ENCODE measurements at places on chromosomes 5 and 9.

GRCh38 chr5:170115925-170116324 lies 10.2 kb downstream of the FOXI1 start:
- DNase-seq = no peak

GRCh38 chr5:149420545-149421371 lies 41.7 kb upstream of the IL17B start:
- DNase-seq = no peak

DNA sequence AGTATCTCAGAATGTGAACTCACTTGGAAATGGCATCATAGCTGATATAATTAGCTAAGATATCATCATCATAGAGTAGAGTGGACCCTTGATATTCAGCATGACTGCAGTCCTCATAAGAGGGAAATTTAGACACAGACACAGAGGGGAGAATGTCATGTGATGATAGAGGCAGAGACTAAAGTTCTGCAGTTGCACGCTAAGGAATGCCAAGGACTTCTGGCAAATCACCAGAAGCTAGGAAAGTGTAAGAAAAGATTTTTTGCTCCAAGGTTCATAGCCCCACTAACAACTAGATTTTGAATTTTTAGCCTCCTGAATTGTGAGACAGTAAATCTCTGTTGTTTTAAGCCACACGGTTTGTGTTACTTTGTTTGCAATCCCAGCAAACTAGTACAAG lies 612.6 kb upstream of the ST8SIA4 start:
- no peak for DNase-seq

GRCh38 chr5:370959-371810 lies 49.7 kb downstream of the AHRR start:
- no peak for DNase-seq

- no peak for DNase-seq
Measured at GRCh38 chr5:156096259-156096658, 230.7 kb upstream of the SGCD start.

DNA sequence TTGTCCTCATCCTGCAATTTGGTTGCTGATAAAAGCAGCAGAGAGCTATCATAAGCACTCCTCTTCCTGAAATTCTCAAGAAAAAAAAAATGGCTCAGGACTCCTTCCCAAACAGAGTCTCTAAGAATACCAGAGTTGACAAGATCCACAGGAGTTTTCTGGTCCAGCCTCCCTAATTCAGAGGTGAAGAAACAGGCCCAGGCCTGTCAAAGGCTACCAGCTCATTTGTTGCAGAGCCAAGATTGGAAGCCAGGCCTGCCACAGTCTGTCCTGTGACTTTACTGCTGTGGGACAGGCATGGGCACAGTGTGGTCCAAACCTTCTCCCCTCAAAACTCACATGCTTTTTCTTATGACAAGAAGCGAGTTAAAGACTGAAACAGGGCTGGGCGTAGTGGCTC lies 41.5 kb downstream of the NIPSNAP3B start:
- DNase-seq = no peak

DNA sequence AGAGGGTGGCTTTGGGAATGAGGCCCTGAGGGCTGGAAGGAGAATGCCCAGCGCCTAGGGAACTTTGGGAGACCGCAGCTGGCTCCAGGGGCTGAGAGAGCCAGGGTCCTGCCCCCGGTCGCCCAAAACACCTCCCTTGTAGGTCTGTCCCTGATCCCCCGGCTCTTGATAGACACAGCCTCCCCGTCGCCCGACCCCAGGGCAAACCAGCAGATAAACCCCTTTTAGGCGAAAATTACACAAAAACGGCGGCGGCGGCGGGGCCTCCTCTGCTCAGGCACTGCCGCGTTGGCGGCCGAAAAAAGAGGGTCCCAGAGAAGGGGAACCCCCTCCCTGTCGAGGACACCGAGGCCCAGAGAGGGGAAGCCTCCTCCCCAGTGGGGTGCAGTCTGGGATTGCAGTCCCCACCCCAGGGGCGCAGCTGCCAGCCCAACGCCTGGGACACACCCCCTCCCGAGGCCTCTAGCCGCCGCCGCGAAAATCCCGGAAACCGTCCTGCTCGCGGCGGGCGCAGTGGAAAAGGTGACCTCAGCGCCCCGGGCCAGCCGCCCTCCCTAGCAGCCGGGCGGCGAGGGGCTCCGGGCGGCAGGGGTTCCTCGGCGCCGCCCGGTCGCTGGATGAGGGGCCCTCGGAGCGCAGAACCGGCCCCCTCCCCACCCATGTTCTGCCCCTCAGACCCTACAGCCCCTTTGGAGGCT lies 3.1 kb upstream of the BARX1 start:
- no peak for DNase-seq

- DNase-seq = no peak
Measured at GRCh38 chr5:122183098-122183787, 53.9 kb downstream of the ZNF474 start.

- DNase-seq = no peak
Measured at GRCh38 chr9:126236273-126236672, 90.4 kb upstream of the MVB12B start.

- no peak for DNase-seq
Measured at GRCh38 chr5:89613222-89613956, 730.4 kb upstream of the MEF2C start.

DNA sequence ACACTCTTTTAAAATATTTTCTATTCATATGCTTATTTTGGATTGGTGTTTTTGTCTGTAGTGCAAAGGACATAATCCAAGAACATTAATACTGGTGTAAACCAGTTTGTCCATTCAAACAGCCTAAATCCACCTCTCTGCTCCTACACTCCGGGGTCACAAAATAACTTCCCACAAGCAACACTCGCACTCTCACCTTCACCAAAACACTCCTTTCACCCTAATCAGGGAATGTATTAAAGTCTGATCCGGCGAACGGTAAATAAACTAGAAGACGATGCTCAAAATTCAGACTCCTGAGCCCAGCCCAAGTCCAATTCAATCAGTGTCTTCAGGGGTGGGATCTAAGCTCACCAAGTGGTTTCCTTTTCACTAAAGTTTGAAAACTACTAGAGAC lies 649 bp downstream of the AP3B1 start:
- no peak for DNase-seq

GRCh38 chr9:2838371-2839000 lies 5.4 kb downstream of the PUM3 start:
- DNase-seq = no peak

DNA sequence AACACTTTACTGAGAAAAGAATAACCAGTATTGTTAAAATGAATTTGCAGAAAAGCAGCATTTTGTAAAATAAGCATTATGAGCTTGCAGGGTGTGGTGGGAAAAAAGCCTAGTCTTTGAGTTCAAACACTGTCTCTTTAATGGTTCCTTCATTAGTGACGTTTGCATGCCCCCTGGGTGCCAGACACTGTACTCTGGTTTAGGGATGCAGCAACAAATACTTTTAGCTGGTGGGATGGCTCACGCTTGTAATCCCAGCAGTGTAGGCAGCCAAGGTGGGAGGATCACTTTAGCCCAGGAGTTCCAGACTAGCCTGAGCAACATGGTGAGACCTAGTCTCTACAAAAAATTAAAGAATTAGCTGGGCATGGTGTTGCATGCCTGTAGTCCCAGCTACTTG lies 62.3 kb downstream of the MAST4 start:
- DNase-seq = no peak

DNA sequence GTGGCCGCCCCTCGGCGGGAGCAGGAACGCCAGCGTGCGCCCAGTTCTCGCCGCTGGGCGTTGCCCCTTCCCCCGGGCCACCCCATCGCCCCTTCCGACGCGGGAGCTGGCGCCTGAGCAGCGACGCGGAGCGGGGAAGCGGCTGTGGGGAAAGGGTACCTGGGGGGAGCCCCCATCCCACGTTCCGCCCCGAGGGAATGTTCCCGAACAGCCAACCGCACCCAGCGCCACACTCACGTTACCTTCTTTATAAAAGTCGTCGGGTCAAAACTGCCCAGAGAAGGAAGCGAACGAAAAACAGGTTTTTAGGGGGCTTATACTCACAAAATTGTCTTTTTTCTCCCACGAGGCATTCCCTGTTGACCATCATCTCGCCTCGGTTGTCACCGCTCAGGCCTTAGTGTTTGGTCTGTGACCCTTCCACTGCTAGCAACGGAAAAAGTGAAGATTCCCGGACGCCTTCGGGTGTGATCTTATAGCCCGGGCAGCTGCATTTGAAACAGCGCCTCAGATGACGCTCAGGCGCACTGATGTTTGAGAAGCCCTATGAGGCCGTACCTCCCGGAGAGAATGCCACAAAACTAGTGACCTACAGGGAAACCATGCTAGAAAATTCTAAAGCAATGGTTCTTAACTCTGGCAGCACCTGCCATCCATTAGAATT lies 475 bp upstream of the GOLM1 start:
- no peak for DNase-seq

- no peak for DNase-seq
Measured at GRCh38 chr9:113932906-113933584, 56.9 kb downstream of the ZNF618 start.

DNA sequence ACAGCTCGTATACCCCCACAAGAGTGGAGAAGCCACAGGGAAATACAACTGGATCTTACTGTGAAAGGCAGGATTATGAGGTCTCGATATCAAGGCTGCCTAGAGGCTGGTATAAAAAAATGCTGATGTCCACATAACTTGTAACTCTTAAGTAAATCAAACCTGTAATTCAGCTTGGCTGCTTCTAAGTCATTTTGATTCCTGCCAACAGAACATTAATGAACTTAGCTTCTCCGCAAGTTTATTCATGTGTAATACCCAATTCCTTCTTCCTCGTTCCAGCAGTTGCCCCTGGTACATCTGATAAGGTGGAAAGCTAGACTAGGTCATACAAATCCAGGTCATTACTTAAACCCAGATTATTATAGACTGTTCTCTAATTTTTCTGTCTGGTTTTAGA lies 16.4 kb upstream of the SMIM15 start:
- DNase-seq = no peak

DNA sequence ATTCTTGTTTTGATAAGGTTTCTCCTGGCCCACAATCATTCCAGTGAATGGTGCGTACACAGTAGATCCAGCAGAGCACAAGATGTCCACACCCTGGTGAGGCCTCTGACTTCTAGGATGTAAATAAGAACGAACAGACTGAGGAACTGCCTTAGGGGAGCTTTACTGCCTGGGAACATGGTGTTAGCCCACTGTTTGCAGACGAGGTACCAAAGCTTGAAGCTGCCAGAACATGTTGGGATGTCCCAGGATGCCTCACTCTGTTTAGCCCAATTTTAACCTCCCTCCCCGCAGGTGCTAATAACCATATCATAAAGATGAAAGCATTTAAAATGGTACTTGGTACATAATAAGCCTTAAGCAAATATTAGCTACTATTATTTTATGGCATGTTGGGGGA lies 3.5 kb downstream of the LECT2 start:
- DNase-seq = no peak

- DNase-seq = no peak
Measured at GRCh38 chr5:145536133-145536532, 299.0 kb downstream of the PRELID2 start.

- no peak for DNase-seq
Measured at GRCh38 chr9:129270205-129270604, 92.1 kb upstream of the IER5L start.

GRCh38 chr5:177367981-177368868 lies 10.5 kb downstream of the RGS14 start:
- no peak for DNase-seq

DNA sequence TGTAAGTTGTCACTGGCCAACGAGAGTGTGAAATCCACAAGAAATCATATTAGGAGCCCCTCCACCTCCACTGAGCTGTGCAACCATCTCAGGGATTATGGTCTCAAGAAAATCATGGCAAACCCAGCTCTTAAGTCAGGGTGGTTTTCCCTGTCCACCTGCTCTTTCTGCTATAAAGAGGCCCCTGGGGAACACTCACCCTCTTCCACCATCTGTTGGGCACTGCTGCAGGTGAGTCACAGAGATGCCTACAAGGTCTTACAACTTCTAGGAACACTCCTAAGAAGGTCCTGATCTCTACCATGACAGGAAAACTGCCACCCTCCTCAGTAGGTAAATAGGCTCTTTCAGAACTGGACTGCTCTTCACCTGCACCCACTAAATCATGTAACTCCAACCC lies 61.8 kb downstream of the DRD1 start:
- DNase-seq = no peak

DNA sequence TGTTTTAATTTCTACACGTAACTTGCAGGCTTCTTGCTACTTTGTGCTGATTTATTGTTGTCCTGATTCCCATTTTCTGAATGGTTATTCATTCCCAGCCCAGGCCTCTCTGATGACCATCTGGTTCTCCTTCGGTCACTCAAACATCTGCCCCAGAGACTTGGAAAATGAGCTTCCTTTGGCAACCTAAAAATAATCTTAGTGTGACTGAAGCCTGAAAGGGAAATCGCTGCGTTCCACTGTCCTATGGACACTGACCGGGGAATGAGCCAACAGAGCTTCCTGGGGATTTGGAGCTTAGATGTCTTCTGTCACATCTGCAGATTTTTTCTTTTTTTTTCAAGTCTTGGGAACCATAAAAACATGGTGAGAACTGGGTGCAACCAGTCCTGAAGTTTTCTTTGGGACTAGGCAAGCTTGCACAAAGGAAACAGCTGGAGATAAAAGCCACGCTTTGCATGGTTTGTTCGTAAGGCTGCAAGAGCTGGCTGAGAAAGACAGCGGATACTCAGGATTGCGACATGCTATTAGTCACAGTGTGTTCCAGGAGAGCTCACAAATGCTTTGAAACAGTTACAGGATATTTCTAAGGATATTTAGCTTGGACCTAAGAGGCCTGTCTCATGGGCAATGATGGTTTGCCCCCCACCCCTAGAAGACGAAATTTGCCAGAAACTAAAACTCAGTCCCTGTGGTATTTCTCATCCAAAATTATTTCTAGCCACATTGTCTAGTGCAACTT lies 146.2 kb downstream of the GOLPH3 start:
- DNase-seq = no peak

DNA sequence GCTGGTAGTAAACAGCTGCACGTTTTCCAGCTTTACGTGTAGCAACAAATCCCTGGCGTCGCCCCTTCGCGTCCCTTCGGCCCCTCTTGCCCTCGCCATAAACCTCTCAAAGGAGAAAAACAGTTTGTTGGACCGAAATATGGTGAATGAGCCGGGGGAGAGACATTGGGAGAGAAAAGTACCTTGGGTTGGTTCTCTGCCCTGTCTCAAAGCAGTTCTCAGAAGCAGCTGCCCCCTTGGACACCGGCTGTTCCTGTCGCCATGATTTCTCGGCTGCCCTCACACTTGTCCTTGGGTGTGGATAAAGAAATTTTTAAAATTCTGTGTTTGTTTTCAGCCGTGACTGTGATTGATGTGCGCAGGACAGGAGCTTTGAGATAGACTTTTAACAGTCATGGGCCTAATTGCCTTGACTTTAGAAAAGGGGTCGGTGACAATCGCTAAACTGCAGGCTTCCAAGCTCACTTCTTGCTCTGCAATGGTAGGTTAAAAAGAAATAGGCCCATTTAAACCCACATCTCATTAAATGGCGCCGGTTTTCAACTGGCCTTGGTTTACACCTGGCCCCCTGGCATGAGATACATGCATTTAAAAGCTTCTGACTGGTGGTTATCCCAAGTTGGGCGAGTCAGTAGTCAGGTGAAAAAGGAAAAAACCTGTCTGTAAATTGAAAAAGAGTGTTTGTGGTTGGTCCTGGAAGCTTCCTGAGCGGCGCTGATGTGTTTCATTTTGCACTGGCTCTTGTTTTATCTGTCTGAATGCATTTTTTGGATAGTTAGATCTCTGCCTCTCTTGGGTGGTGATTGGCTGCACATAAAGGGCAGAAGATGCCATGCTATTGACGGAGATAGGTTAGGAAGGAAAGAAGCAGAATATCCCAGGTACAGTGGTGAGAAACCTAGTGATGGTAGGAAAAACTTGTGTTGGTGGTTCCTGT lies 983 bp downstream of the RCL1 start:
- DNase-seq = no peak

GRCh38 chr5:181109489-181110013 lies 21.4 kb downstream of the OR2V1 start:
- no peak for DNase-seq
